Ovary (tissue), 10 donors: ENCODE measurements at places on chromosomes 2 and 18.

GRCh38 chr2:21438949-21439348 lies 315.2 kb downstream of the TDRD15 start:
- no peak for DNase-seq

DNA sequence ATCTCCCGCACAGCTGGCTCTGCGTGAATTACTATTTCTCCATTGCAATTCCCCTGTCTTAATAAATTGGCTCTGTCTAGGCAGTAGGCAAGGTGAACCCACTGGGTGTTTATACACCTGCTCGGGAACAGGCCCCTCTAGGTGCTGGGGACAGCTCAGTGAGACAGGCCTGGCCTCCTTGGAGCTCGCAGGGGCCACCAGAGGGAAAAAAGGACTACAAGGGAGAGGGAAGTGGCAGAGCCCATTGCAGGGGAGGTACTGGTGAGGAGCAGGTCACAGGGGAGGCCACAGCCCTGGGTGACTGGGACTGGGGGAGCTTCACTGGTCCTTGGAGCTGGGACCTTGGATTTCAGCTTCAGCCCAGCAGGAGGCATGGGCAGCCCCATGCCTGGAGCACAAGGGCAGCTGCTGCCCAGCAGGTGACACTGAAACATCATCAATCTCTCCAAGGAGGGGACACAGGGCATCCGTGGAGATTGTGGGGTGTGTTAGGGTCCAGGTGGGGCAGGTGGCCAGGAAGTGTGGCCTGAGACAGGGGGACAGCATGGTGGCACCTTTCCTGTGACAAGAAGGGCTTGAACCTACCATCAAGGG lies 31.2 kb downstream of the NGEF start:
- DNase-seq = no peak

DNA sequence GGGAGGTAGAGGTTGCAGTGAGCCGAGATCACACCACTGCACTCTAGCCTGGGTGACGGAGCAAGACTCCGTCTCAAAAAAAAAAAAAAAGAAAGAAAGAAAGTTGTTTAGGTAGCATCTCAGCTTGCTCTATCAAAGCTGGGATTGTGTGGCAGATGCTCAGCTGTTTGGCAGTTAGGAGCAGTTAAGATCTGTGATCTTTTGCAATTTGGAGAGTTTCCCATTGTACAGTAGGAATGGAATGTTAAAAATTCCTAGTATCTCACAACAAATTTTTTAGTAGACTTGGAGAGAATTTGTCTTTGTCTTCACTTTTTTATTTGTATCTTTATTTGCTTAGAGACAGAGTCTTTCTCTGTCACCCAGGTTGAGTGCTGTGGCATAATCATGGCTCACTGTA lies 122.9 kb upstream of the UNC80 start:
- no peak for DNase-seq

DNA sequence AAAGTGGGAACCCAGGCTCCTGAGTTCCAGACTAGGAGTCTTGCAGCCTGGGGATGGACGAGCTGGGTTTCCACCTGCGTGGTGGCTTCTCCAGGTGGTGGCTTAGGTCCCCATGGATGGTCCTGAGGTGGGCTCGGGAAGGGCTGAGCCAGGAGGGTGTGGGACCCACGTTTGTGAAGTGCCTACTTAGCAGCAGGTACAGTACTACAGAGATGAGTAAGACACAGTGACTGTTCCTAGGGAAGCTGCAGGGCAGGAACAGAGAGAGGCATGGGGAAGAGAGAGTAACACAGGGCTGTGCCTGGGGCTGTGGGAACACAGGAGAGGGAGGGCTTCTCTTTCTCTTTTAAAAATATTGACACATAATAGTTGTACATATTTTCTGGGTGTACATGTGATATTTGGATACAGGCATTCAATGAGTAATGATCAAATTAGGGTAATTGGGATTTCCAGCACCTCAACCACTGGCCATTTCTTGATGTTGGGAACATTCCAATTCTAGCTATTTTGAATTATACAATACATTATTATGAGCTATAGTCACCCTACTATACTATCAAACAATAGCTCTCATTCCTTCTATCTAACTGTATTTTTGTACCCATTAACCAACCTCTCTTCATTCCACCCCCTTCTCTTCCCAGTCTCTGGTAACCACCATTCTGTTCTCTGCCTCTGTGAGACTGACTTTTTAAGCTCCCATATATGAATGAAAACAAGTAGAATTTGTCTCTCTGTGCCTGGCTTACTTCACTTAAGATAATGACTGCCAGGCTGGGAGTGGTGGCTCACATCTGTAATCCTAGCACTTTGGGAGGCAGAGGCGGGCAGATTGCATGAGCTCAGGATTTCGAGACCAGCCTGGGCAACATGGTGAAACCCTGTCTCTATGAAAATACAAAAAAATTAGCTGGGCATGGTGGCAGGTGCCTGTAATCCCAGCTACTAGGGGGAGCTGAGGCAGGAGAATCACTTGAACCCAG lies 15.0 kb downstream of the TOGARAM2 start:
- no peak for DNase-seq

DNA sequence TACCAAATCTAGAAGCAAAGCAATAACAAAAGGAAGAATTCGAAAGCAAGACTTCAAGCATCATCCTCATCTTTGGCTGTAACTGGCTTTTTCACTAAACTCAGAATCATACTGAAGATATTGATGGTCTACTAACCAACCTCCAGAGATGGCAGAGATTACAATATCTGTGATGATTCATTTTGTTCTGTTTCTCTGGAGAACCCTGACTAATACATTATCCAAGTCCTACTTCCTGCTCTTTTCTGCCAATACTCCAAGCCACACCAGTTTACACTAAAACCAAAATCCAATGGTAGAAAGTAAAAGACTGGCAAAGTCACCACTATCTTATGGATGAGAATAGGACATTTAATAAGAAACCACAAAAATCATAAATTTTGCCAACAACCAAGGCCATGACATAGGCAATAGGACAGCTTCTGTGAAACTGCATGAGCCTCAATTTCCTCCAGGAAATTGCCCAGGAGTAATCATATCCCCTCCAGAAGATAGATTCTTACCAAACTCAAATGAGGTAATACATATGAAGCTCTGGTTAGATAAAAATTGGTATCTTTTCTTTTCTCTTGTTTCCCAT lies 159.8 kb downstream of the METTL4 start:
- DNase-seq = no peak

DNA sequence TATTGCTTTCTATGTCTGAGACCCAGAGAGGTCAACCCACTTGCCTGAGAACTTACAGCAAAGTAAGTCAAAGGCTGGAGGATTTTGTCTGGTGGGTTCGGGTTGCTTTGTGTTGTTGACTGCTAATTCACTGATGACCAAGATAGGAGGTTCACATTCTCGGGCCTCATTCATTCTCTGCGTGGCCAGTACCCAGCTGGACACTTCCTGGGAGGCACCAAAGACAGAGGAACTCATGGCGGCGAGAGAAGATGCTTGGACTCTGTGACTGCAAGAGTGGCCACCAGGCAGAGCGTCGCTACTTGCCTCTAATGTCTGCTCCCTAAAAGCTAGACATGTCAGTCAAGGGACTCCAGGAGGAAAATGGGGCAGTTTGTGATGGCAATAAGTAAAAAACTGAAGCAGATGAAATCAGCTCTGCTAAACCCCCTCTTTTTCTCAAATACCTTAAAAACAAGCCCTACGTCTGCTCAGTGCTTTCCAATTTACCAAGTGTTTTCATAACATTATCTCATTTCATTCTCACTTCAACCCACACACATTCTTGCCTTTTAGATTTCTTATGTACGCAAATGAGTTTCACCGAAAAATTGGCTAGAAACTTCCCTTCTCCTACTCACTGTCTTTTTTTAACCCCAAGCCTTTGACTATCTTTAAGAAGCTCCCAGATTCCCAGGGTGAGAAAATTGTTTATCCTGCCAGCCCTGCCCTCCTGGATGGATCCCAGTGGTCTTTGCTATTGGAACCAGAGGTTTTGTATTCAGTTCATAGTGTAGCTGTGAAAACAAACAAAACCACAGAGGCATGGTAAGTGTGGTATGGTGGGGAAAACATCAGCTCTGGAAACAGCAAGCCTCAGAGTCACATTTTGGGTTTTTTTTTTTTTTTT lies 4.9 kb upstream of the LBH start:
- no peak for DNase-seq

- no peak for DNase-seq
Observed at GRCh38 chr2:119174993-119175347, 16.4 kb upstream of the C1QL2 start.

DNA sequence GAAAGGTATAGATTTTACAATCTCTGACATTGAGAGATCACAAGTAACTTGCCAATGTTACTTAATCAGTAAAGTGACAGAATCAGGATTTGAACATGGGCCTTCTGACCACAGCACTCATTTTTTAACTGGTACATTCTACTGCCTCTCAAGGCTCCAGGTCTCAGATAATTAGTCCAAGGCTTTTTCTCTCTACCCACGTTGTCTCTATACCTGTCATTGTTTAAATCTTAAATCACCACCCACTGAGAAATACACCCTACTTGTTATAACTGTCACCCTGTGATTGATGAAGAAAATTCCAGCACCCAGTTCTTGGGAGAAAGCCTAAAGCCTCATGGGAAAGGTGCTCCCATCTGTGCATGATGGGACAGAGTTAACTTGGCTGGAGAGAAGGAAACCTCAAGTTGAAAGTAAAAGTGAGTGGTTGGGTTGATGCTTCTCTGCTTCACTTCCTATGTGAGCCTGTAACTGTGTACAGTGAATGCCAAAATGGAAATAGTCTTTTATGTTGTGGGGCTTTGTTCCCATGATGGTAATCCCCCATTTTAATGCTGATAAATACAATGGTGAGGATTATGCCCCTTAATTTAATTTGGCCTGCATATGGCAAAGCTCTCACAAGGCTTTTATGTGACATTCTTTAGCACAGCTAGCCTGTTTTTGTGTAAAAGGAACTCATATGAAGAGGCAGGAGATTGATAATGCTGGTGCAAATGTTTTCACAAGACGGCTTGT lies 190.1 kb upstream of the SP5 start:
- DNase-seq = no peak

- no peak for DNase-seq
Observed at GRCh38 chr2:191942090-191942738, 95.3 kb upstream of the CAVIN2 start.

DNA sequence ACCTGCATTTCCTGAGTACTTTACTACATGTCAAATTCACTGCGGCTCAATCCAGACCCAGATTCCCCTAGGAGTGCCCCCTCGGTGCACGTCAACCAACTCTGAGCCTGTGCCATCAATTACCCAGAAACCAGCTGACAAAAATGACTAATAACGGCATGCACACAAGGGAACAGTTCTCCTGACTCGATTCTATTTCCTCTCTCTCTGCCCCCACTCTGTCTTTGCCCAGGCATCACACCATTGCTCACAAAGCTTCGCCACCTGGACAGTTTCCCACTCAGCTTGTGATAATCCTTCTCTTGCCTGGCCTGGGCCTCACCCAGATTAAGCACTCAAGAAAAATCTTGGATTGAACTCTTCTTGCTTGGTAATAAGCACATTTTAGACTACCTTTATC lies 115.3 kb upstream of the NDUFV2 start:
- DNase-seq = no peak

- DNase-seq = no peak
Observed at GRCh38 chr18:36638224-36638623, 190.6 kb downstream of the TPGS2 start.

GRCh38 chr2:40087434-40087833 lies 308.4 kb upstream of the THUMPD2 start:
- no peak for DNase-seq

DNA sequence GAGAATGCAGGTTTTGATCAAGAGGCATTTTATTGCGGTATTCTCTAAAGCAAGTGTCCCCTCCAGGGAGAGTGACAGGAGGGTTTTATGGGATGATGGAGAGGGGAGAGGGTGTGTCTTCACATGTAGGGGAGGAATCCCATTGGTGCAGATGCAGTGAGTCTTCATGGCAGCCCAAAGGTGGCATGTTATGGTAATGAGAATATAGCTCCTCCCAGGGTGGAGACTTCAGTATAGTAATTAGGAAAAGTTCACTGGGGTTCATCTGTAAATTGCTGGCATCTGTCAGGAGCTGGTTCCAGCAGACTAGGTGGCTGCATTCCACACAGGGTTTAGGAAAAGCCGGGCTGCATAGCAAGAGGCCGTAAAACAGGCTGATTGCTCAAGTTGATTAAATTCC lies 230.7 kb upstream of the CCDC68 start:
- DNase-seq = no peak

- DNase-seq = no peak
Observed at GRCh38 chr2:190811811-190812210, 68.8 kb upstream of the GLS start.

GRCh38 chr2:85536479-85536878 lies 2.5 kb upstream of the MAT2A start:
- no peak for DNase-seq

DNA sequence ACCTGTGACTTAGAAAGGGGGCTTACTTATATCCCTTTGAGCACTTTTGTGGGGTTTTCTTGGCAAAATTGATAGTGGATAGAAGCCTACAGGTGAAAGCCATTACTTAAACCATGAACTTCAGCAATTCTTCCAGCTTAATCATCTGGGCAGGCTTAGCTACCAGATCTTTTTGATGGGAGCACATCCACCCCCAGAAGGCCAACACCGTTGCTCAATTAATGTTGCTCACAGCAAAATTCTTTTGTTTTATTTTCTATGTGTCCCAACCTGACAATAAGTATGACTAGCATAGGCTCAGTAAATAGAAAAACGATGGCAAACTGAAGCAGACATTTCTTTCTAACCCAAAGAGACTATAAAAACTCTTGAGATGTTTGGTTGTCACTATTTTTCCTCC lies 269.4 kb upstream of the TCF4 start:
- DNase-seq = no peak

GRCh38 chr2:176093145-176093897 lies 800 bp downstream of the HOXD13 start:
- no peak for DNase-seq

GRCh38 chr2:128774320-128775216 lies 455.9 kb upstream of the HS6ST1 start:
- peak; percentile 31 for DNase-seq

GRCh38 chr2:15300624-15301573 lies 260.2 kb downstream of the NBAS start:
- DNase-seq = no peak

DNA sequence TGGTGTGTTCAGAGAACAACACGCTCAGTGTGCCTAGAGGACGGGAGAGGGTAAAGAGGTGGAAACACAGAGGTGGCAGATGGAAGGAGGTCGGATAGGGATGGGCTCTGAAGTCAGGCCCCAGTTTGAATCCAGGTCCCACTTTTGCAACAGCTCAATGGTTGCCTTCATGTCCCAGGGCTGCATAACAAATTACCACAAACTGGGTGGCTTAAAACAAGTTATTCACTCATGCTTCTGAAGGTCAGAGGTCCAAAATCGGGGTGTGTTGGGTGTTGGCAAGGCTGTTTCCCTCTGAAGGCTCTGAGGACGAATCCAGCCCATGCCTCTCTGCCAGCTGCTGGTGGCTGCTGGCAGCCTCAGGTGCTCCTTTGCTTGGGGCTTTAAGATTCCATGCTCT lies 12.7 kb upstream of the ADCY3 start:
- no peak for DNase-seq

DNA sequence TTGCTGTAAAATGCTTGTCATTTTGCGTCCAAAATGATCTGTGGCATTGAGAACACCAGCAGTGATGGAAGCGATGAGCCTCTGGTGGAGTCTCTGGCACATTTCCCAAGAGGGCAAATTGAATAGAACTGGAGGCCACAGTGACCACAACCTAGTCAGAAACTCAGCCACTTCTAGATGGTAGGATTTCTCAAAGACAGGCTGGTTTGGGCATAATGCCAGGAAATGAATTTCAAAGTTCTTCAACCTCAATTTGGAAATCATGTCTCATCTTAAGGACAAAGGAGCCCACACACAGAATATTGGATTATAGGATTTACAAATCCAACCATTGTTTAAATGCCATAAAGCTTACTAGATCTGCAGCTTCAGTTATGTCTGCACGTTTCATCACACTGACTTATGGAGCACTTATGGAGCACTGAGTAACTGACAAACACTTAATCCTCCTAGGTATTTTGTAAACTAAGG lies 132.1 kb downstream of the COL6A3 start:
- no peak for DNase-seq
